ENCODE measurements at places on chromosomes 3 and 15.

DNA sequence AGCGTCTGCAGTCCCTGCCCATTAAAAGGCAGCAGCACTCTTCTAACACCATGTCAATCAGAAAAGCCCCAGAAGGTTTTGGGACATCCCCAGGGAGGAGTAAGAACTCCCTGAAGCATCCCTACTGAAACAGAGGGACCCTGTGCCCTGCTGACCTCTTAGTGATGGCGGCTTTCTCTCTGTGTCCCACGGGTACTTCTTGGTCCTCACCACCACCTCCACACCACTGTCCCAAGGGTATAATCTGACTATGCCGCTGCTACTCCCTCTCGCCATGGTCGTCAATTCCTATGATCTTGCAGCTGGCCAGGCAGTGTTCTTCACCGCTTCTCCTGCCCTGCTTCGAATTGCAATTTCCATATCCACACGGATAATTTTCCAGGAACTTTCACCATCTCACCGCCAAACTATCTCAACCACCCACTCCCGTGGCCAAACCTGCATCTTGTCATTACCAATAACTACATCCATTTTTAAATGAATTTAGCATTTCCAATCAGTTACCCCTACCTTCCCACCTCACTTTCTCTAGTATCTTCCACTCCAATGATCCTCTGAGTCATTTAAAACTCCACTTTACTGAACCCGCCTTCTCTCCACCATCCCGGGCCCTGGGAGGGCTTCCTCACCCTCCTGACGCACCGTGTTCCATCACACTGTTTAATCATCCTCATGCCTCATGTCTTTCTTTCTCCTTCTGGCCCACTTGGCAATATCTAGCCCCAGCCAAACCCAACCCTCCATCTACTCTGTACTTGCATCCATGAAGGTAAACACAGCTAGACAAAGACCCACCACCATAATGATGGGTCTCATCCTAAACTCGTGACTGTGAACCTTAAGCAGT, 23.7 kb downstream of the PRR23E start:
- DNase-seq, result no peak

DNA sequence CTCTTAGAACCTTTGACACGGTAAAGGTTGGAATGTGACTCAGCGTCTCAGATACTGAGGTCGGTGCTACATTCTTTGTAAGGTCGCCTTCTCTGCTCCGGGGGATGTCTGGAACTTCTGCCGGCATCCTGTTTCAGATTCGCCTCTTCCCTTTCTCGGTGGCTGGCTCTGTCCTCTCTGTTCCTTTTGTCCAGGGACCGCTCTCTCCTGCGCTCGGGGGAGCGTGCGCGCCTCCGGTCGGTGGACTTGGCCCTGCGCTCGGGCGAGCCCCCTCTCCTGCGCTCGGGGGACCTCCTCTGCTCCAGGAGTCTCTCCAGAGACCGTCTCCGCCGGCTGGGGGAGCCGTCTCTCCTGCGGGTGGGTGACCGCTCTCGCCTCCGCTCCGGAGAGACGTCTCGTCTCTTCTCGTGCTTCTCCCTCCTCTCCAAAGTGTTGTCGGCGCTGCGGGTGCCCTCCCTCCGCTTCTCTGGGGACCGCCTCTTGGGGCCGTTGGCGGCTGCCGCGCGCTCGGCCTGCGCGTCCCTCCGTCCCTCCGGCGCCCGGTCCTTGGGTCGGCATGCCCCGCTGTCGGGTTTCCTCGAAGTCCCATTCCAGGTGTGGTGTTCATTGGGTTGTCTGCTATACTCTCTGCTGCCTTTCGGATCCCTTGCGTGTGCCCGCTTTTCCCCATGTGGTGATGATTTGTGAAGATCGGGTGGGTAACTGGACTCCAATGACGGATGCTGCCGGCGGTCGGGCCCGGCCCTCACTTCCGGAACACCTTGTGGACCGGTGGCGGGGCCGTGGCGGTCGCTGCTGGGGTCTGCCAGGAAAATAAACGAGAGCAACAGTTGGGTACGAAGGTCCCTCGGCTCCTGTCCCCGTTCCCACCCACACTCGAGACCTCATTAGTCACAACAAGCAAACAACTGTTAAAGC, 668.8 kb upstream of the ADAMTS9 start:
- no peak for DNase-seq

- no peak for DNase-seq
Observed at GRCh38 chr3:106589311-106589942, 720.6 kb upstream of the CBLB start.

DNA sequence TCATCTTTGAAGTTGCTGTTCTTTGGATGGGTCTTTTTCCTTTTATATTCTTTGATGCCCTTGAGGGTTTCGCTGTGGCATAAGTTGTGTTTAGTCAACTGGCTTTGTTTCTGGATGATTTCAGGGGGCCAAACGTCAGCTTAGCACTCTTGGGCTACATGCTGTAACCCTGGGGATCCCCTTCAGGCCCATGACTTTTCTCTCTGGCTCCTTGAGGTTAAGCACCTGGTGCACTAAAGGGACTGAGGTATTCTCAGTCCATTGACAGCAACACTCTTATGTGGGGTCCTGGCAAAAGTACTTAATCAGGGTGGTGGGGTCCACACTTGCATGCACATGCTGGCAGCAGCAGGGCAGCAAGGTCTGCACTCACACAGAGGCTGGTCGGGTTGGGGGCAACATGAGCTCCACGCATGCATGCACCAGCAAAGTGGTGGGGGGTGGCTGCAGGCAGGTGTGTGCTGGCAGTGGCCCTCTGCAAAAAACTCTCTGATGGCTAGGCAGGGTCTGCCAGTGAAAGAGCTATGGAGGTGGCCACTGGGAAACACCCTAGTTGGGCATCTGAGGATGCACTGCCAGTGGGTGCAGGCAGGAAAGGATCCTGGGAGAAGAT, 38.1 kb upstream of the CD200R1L start:
- DNase-seq, result no peak

GRCh38 chr3:143158014-143158988, 38.7 kb downstream of the CHST2 start:
- no peak for DNase-seq

DNA sequence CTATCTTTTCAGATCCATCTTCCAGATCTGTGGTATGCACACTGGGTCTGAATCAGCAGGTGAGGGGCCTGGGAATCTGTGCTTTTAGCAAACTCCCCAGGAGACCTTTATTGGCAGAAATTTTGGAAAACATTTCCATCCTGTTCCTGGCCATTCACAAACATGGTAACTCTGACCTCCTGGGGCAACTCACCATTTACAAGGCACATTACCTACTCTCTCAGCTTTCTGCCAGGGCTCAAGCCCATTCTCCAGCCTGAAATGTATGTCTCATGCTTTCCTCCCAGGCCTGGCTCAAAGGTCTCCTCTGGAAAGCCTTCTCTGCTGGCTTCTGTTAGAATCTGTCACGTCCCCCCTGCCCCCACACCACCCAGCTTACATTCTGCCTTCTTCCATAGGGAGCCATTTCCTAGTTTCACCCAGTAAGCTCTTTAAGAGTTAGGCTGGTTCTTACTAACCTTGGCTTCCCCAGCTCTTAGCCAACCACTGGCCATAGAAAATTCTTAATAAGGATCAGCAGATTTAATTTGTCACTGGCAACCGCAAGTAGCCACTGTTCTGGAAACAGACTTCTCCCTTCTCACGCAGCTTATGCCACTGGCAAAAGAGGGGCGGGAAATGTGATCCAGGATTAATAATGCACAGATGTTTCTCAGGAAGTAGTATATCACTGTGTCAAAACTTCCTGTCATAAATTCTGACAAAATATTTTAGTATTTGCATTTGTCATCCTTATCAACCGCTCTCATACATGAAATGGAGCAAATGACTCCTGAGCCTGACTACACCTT, 55.0 kb downstream of the RORA start:
- DNase-seq, result no peak

DNA sequence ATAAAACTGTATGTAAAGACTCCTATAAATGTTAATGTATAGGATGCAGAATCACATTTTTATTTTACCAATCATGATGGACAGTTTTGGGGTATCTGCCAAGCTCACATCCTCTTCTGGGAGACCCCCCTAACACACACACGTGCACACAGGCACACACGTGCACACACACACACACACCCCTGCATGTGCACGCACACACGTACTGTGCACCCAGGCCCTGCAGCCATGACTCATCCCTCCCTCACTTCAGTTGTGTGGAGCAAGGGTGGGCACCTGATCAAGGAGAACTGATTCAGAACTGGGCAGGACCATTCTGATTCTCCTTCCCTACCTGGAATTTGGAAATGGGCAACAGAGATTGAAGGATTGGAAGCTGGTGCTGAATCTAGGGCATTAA, 16.0 kb upstream of the MINDY4B start:
- no peak for DNase-seq

- DNase-seq, result no peak
Observed at GRCh38 chr3:133568294-133569014, 5.0 kb upstream of the CDV3 start.

GRCh38 chr3:112360561-112360960, 27.6 kb downstream of the CD200 start:
- no peak for DNase-seq

- DNase-seq, result no peak
Observed at GRCh38 chr3:114855839-114856238, 291.2 kb downstream of the ZBTB20 start.

DNA sequence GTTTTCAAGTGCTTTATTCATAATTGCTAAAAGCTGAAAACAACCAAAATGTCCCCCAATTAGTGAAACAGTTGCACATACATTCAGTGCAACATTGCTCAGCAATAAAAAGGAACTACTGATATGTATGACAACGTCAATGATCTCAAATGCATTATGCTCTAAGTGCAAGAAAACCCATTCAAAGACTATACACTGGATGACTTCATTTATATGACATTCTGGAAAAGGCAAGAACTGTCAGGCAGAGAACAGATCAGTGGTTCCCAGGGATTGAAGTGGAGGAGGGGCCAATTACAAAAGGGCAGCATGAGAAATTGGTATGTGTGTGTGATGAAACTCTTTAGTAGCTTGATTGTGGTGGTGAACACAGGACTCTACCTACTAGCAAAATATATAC, 585.6 kb downstream of the TBL1XR1 start:
- no peak for DNase-seq

DNA sequence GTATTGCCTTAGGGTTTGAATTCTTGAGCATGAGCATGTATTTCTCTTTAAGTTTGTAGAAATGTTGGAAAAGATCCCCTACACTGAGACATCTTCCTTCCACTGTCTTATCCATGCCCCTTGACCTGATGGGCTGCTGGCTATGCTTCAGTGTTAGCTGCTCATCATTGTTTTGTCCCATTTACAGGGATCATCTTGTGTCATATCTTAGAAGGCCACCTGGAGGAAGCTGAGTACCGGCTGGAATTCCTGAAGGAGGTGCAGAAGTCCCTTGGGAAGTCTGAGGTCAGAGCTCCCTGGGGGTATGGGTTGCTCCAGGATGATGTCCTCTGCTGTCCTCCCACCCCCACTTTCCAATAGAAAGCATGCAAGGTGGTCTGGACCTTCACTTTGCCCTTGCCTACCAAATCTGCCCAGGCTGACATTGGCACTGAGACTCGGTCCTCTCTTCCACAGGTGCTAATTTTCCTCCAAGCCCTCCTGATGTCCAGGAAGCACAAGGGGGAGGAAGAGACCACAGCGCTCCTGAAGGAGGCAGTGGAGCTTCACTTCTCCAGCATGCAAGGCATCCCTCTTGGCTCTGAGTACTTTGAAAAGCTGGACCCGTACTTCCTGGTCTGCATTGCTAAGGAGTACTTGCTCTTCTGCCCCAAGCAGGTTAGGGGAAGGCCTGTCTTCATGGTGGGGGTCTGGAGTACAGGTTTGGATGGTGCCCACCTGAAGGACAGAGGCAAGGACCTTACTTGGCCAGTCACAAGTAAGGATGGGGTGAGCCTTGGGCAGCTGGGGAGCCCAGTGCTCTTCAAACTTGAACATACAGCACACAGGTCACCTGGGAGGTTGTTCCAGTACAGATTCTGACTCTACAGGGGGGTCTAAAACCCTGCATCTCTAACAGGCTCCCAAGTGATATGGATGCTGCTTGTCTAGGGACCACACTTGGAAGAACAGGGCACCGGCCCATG, 17.7 kb downstream of the TTC21A start:
- DNase-seq, result no peak

DNA sequence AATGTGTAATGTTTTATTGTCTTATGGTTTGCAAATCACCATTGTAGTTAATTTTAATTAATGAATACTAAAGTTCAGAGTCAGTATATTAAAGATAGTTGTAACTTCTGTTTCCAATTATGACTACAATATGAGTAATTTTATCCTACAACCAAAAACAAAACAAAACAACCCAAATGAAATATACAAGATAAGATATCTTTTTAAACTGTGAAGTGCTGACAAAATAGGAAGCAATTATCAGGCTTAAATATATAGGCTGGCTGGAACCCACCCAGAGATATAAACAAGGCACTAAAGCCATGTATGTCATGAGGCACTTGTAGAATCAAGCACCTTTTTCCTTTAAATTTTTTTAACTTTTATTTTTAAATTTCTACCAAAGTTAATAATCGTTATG, 108.6 kb upstream of the LRRFIP2 start:
- no peak for DNase-seq

DNA sequence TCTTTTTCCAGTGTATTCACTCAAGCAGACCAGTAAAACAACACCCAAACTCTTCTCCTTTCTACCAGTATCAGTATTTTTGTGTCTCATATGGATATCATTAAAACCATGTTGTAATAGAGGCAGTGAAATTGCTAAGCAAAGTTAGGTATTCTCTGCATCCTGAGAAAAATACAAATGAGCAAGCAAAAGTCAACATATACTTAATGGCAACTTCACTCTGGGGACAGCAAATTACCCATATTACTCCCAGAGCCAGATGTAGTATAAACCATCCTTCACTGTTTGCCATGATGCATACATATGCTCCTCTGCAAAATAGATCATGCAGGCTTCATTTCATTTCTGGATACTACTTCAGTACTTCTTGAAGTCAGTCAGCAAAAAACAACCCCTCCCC, 22.1 kb downstream of the UBA5 start:
- no peak for DNase-seq

GRCh38 chr3:56422316-56422715, 46.0 kb downstream of the ERC2 start:
- DNase-seq, result no peak

- no peak for DNase-seq
Observed at GRCh38 chr3:157199841-157200240, 39.9 kb upstream of the CCNL1 start.

GRCh38 chr15:90619939-90620338, 90.2 kb downstream of the CRTC3 start:
- DNase-seq, result no peak

DNA sequence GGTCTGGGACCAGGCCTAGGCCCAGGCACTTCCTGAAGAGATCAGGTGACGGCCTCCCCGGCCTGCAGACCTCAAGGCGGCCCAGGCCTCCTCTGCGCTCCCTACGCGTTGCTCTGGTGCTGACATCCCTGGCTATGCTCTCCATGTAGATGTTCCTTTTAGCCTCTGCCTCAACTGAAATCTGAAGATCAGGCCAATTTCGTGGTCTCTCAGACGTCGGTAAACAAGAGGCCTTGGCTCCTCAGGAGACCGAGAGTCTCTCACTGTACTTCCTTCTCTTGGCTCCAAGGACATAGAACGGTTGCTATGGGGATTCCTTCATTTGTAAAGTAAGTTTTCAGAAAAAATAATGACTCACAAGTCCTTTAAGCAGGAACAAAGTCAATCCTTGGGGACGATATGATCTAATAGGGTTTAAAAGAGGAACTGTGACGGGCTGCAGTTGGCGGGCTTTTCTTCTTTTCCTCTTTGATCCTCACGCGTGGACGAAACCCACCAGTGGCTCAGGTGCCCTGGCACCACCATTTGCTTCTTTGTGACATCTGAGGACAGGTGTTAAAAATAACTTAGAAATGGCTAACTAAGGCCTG, 55.6 kb upstream of the CGNL1 start:
- DNase-seq, result no peak

GRCh38 chr3:182364723-182365650, 428.3 kb upstream of the ATP11B start:
- no peak for DNase-seq
